ENCODE measurements at places on chromosomes 5 and 9.

DNA sequence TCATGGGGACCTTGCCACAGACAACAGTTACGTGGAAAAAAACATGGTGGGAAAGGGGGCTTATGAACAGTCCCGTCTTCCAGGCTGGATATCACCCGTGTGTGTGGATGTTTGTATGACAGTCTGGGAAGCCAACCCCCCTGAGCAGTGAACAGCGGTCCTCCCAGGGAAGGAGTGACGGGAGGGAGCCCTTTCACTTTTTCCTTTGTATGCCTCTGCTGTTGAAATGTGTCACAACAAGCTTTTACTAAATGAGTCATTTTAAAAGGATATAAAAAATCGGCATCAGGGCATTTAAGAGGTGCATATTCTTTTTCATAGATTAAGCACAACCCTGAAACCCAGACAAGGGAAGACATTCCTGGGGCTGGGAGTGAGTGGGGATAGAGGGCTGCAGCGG lies 5.1 kb downstream of the MYMK start:
- DNase-seq = no peak

DNA sequence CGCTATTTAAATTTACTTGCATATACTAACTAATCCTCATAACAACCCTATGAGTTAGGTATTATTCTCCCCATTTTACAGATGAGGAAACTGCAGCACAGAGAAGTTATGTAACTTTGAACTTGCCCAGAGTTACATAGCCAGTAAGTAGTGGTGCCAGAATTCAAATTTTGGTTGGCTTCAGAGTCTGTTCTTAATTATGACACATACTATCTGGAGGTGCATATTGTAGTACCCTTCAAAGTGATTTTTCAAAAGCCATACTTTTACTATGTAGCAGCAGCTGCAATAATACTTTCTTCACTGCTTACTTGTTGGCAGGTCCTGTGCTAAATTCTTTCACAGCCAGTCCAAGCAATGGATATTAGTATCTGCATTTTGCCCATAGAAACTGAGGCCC lies 16.4 kb downstream of the MAN2A1 start:
- no peak for DNase-seq

DNA sequence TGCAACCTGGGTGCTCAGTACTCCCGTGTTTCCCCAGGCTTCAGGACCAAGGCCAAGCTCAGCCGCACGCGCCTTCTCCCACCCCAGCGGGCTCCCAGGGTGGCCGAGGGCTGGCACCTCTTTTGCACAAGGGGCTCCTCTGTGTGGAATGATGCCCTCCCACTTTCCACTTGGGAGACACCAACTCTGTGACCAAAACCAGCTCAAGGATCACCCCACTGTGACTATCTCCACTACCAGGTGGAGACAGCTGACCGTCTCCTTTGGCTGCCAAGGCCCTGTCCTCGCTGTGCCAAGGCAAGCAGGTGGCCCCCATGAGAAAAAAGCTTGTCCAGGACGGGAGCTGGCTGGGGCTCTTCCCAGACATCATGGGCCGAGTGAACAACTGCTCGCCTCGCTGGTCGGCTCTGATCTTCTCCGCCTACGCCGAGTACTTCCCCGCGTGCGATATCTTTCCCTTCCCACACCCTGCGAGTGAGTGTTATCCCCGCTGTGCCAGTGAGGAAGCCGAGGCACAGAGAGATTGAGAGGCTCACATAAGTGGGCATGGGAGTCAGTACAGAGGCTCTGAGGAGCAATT lies 132.8 kb downstream of the ZNF354C start:
- no peak for DNase-seq

DNA sequence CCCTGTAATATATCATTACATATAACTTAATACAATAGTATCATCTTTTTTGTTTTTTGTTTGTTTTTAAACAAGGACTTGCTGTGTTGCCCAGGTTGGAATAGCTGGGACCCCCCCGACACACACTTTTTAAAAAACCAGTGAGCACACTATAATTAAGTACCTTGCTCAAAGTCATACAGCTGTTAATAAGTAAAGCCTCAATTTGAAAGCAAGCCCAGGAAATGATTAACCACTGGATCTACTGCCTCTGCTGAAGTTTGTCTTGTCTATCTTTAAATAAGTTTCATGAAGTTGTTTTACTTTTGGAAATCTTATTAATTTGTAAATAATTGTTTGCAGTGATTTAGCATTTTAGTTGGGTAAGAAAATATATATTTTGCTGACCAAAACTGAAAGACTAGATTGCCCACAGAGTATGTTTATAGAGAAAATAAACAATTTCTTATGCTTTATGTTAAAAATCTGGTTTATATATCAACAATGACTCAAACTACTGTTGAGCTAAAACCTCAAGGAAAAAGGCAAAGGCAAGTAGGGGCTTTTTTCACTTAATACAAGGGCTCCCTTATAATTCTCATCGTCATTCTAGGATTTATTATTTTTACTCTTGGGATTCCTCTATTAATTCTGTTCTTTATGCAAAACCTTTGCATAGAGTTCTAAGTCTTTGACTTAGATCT lies 5.8 kb upstream of the CARNMT1 start:
- DNase-seq = no peak

DNA sequence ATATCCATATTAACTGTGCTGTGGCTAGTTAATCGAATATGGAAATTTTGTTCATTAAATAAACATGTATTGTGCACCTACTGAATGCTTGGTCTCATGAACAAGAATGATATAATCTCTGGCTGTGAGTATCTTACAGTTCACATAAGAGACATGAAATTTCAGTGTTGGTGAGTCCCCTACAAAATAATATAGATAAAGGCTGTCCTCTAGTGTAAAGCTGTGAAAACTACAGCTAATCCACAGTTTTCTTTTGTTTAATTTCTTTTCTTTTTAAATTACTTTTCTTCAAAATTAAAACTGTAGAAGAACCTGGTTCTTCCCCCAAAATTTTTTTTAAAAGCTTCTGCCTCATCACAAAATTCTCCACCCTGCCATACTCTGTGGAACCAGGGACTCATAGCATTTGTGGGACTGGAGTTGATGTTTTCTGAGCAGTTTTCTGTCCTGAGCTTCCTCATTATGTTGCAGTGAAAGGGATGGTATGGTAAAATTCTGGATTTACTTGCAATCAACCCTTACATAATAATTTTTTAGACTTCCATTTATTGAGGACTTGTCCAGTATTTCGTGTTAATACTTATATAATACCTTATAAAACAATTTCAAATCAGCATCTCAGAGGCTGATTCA lies 135.0 kb downstream of the STK32A start:
- no peak for DNase-seq

Data from inflammatory macrophage treated with lipopolysaccharide for 1 hour (primary cell).